Activated naive CD4-positive, alpha-beta T cell treated with anti-CD3 and anti-CD28 coated beads, Interleukin-2, amount 50 U/mL, for 16 hours (primary cell): ENCODE measurements at places on chromosomes 6 and 20.

- DNase-seq = no peak
Observed at GRCh38 chr6:70667256-70667710, 400 bp upstream of the SMAP1 start.

- no peak for DNase-seq
Observed at GRCh38 chr20:18748987-18749386, 64.6 kb upstream of the SCP2D1 start.

- DNase-seq = no peak
Observed at GRCh38 chr6:155399062-155399744, 56.4 kb downstream of the NOX3 start.

GRCh38 chr6:158411998-158412397 lies 99.7 kb downstream of the TULP4 start:
- no peak for DNase-seq

DNA sequence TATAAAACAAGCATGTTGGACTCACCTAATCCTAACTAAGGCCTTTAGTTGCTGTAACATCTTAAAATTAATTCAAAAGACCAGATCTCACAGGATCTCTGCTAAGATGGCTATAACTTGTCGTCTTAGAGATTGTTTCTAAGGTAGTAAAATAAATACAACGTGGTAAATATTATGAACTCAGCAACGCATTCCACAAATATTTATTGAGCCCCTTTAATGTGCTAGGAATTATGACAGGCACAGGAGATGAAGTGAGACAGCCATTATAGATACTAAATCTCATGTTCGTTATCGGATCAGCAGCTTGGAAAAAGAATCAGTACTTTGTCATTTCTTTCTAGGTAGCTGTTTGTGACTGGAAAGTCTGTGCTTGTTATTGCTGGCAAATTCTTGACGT lies 20.9 kb upstream of the MCM3 start:
- DNase-seq = no peak
